ENCODE measurements at places on chromosomes 7 and 10.

DNA sequence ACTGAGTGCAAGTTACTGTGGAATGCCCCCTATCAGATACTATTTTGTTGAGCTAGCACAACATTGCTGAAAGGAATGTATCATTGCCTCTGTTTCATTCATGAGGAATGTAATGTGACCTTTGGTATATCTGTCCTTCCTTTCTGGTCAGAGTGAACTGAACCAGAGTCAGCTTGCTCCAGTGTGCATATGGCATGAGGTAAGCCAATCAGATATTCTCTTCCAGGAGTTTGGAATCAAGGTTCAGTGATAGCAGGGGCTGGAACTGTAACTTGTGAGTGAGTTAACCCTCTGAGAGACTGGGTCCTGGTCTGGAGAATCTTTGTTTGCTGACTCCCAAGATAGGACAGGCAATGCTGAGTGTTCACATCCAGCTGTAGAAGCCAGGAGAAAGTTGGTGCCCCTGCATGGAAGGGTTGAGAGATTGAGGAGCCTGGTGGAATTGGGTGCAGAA, 45.3 kb upstream of the OSBPL3 start:
- DNase-seq = no peak

GRCh38 chr10:72007246-72007892, 43.2 kb downstream of the CHST3 start:
- DNase-seq = no peak

DNA sequence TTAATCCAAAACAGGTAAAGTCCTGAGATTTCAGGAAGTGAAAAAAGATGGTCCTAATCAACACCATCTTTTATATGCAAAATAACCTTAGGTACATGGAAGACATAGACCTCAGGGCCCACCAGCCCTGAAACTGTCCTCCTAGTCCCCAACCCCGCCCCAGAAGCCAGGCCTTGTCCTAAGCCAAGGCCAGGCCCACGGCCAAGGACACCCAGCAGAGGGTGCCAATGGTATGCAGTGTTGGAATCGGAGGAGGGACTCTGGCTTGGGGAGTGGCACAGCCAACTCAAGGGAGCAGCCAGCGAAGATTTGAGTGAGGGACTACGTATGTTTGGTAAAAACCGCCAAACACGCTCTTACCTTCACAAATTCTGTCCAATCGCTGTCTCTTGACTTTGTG, 96.7 kb downstream of the ZRANB1 start:
- DNase-seq = no peak

DNA sequence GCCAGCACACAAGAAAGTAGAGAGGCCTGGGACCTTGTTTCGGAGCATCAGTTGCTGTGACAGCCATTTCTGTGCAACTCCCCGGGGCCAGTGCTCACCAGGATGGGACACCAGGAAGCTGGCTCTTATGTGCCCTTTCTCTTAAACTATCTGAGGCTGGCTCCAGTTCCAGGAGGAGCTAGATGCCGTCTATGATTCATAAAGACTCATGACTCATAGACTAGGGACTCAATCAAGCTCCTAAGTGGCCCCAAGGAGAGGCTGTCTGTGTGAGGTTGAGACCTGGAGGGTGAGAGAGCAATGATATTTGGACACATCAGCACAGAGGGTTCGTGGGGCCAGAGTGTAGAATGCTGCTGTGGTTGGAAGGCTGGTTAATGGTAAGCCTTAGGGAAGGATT, 580.1 kb downstream of the CCSER2 start:
- DNase-seq = no peak

DNA sequence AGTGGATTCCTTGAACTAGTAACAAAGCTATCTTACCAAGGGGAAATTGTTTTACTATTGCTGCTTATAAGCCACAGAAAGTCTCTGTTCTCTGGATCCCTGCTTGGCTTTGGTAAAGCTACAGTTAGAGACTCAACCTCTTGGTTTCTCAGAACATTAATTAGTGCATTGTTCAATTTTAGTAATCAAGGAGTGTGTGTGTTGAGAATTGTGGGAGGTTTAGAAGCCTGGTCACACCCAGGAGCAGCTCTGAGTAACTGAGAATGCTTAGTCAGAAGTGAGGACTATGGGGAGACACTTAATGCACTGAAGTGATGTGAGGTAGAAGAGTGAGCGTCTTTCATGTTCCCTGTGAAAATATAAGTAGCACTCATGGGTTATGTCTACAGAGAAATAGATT, 8.2 kb upstream of the ACTA2 start:
- no peak for DNase-seq
